ENCODE measurements at places on chromosomes 7 and 10.
A peak's percentile ranks its signal among the peaks of the same experiment; 100 is the strongest.

DNA sequence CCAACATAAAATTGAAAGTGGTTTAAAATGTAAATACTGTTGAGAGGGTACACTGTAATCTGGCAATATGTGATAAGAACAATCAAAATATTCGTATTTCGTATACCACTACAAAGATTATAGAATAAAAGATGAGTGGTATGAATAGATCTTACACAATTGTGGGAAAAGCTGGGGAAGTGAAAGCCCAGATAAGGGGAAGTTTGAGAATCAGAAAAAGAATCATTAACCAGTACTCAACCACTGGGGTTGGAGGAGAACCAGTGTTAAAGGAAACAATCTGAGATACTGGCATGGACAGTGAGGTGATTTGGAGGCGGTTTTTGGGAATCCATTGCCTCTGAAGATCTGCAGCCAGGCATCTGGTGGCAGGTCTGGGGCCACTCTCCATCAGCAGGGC is 59.7 kb upstream of the CDK14 start:
- DNase-seq = no peak

DNA sequence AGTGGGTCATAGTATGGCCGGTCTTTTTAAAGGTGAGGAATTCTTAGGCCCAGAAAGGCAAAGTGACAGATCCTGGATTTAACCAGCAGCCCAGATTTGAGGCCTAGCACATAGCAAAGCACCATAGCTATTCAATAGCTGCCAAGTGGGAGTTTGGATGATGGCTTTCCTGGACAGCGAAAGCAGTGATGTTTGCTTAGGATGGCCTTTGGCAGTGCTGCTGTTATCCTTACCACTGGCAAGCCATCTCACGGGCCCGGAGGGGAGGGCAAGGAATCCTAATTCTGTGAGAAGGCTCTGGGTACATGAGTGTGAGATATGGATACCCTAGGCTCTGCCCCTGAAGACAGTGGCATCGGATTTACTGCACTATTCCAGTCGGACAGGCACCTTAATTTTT is 50.4 kb downstream of the TCF7L2 start:
- DNase-seq = no peak

DNA sequence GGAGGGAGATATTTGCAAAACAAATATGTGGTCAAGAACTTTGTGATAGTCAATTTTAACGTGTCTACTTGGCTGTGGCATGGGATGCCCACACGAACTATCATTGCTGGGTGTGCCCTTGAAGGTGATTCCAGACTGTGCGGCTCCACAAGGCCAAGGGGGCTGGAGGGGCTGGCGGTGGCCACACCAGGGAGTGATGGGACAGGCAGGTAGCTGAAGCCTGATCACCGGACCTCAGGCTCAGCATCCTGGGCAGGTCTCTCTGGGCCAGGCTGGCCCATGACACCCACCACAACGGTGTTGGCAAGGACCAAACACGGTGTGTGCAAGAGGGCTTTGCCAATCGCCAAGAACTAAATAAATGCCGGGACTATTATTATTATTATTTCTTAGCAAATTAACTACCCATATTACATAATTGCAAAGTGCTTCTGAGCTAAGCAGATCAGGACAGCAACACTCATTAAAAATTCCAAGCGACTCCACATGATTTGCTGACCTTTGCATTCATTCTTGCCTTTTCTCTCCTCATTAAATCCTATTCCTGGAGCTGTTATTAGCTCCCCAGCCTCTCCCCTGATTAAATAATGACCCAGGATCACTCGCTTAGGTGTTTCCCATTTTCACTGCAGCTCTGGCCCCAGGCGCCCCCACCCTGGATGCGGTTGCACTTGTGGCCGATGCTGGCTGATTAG is 35.4 kb upstream of the PPP2R2D start:
- no peak for DNase-seq

DNA sequence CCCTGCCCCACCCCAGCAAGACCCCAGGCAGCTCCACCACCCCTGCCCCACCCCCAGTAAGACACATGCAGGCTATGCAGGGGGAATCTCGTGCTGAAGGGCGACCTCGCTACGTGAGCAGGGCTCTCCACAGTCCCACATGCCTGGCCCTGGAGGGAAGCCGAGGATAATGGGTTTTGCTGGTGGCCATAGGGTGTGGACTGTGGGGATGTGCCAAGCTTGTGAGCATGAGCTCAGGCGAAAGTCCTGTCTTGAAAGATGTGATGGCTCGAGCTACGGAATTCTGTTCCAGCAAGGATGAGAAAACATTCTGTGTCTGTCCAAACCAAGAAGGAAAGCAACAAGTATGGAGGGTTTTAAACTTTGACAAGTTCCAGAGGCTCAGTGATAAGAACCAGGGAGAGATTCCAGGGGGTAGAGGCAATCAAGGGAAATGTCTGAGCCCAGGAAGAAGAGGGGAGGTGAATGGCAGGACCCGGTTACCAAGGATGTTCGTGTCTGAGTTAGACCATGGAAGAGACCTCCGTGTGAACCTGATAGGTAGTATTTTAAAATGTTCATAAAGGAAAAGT is 63.1 kb downstream of the PYROXD2 start:
- no peak for DNase-seq

DNA sequence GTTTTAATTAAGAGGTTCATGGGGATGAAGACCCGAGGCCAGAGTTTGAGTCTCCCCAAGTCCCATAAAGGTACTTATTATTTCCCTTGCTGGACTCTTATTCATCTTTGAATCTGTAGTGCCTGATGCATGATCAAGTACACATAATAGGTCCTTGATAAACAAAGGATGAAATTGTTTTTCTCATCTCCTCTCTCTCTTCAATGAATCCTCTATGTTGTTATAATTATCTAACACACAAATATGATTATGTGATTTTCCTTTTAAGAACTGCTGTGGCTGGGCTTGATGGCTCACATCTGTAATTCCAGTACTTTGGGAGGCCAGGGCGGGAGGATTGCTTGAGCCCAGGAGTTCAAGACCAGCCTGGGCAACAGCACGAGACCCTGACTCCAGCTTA is 117.7 kb downstream of the BAMBI start:
- DNase-seq = no peak

- no peak for DNase-seq
Measured at GRCh38 chr7:32066441-32066840, 3.8 kb downstream of the PDE1C start.

DNA sequence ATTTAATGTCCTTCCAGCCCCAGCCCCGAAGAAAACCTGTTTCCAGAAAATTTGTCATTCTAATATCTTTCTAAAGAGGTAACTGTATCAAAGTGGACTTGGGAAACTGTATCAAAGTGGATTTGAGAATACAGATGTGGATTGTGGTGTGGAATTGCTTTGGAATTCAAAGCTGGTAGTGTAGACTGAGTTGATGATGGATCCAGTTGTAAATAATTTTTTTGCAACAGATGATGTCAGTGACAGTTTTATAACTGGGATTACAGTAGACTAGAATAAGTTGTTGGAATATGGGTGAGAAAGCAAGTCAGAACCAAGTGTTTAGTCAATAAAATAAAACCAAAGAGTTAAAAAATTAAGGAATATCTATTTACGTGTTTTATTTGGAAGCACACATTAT is 202.1 kb downstream of the LRMDA start:
- no peak for DNase-seq

GRCh38 chr10:104688251-104689042 is 47.4 kb downstream of the SORCS3 start:
- no peak for DNase-seq

DNA sequence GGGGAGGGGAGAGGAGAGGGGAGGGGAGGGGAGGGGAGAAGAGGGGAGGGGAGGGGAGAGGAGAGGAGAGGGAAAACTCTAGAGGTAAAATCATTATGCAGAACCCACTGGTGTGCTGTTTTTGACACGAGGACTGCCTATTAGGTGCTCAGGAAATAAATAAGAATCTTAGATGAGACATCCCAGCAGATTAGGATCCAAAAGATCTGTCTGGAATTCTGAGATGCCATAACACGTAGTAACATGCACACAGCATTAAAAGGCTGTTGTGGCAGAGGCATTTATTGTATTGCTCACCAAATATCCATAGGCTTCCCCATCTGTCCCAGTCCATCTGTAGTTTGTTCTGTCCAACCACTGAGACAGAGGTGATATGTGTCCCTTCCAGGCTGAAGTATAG is 40.8 kb upstream of the KMT2E start:
- no peak for DNase-seq

DNA sequence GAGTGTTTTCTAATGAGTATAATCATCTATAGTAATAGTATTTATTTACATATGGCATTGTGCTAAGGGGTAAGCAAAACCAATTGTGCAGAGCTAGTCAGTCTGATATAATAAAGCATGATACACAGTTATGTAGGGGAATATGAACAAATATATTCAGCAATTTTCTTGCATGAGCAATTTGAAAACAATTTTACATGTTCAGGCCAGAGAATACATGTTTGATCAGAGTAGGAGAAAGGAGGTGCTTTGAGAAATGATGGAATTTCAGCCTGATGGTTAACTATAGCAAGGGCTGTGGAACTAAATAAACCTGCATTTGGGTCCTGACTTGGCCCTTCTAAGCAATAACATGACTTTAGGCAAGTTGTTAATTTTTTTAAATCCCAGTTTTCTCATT is 214.5 kb downstream of the TWIST1 start:
- no peak for DNase-seq

- no peak for DNase-seq
Measured at GRCh38 chr7:15370441-15370840, 191.4 kb downstream of the AGMO start.

GRCh38 chr10:33377658-33378025 is 43.2 kb upstream of the NRP1 start:
- no peak for DNase-seq

DNA sequence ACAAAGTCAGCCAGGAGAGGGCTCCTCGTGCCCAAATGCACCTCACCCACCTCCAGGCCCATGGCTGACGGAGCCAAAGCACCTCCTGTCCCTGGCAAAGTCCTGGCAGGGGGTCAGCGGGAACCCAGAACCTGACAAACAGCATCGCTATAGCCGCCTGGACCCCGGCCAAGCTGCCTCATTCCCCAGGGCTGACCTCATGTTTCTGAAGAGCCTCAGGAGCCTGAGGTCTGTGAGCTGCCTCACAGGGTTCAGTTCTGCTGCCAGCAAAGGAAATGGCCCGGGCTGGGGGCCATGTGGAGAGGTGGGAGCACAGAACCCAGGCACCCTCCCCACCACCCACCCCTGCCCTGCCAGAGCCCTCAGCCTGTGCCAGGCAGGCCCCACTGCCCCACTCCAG is 4.2 kb upstream of the NANOS1 start:
- no peak for DNase-seq

- no peak for DNase-seq
Measured at GRCh38 chr10:131787961-131788360, 112.8 kb upstream of the PPP2R2D start.

GRCh38 chr7:93575555-93576399 is 1.3 kb upstream of the CALCR start:
- DNase-seq = no peak

DNA sequence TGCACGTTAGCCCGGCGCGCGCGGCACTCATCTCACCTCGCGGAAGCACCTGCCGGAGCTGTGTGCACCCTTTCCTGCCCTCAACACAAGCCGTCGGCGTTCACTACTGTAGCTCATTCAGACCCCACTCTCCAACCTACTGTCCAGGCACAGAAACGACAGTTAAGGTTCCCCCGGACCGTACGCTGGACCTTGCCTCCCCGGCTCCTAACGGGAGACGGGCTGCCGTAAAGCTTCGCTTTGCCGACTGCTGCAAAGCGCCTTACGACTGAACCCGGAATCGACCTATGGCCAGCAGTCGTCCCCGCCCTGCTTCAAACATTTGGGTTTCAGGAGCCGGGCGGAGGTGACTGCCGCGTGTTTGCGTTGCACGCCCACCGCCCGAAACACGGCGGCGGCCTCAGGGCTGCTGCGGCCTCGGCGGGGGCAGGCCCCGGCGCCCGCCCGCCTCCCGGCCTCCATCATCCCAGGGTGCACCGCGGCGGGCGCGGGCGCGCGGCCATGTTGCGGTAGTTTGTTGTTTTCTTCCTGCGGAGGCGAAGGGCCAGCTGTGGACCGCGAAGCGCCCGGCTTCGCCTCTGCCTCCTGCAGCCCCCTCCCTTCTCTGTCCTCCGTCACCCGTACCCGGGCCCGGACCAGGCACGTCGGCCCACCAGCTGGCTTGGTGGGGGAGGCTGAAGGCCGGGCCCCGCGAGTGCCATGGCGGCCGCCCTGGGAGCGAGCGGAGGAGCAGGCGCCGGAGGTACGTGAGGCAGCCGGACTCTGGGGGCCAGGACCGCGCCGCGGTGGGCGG is at the start of gene RBM33:
Gene RBM33, plus strand, starts transcription at position 484 of the 793 bp plus-strand sequence. Its CDS starts 216 bp downstream, at position 700.
- DNase-seq = peak; percentile 86

DNA sequence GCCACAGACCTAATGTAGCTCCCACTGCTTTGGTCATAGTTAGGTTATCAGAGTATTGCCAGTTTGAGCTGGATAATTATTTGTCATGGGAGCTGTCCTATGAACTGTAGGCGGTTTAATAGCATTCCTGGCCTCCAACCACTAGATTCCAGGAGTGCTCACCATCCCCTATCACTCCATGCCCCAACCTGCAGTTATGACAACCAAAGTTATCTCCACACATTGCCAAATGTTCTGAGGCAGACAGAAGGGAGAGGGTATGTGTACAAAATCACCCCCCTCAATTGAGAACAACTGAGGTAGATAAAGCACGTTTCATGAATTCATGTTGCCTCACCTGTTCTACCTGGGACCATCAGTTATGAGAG is 119.0 kb upstream of the CACUL1 start:
- no peak for DNase-seq

- DNase-seq = peak; percentile 13
Measured at GRCh38 chr10:86182150-86182549, 184.4 kb downstream of the GRID1 start.

- DNase-seq = no peak
Measured at GRCh38 chr7:69568266-69568665, 30.0 kb upstream of the AUTS2 start.

- DNase-seq = no peak
Measured at GRCh38 chr7:149467321-149467859, 6.5 kb upstream of the ZNF777 start.

- no peak for DNase-seq
Measured at GRCh38 chr7:20438248-20438647, 107.5 kb downstream of the ITGB8 start.

GRCh38 chr10:47401874-47402640 is 18.0 kb upstream of the ZNF488 start:
- DNase-seq = no peak

- no peak for DNase-seq
Measured at GRCh38 chr7:77975672-77976480, 177.3 kb downstream of the PHTF2 start.

GRCh38 chr7:78734626-78735025 is 718.8 kb downstream of the MAGI2 start:
- DNase-seq = no peak

DNA sequence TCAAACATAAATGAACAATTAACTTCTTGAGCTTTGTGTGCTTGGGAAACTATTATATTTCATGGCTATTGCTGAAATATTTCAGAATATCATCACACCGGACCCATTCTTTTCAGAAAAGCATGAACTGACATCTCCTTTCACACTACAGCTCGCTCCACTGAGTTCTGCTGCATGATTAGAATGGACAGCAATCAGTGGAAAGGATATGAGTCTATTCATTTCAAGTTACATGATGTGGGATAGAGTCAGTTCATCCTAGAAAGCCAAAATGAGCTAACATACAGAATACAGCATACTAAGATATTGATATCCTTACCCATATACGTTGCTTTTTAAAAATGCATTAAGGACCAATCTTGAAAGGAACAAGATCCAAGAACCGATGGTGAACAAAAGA is 1.1 kb upstream of the FAM53B start:
- DNase-seq = no peak
